ENCODE measurements at places on chromosomes 4 and X. TPM values are rescaled to one million over a fixed set of nuclear protein-coding genes. Genes with fewer than 3 reads are reported as not detected.

The C4orf50 gene
- total RNA-seq, result not detected

The CACNA1F gene
- not detected for total RNA-seq

The GLRB gene
- 13.3 TPM for total RNA-seq

The GAGE12J gene
- not detected for total RNA-seq

The PGAM4 gene
- total RNA-seq, result not detected

The MAGEA2B gene
- not detected for total RNA-seq

The CPE gene
- 15.2 TPM for total RNA-seq

The MAGEA12 gene
- not detected for total RNA-seq

The GASK1B gene
- total RNA-seq, result 1.3 TPM

The VEGFD gene
- total RNA-seq, result not detected

DNA sequence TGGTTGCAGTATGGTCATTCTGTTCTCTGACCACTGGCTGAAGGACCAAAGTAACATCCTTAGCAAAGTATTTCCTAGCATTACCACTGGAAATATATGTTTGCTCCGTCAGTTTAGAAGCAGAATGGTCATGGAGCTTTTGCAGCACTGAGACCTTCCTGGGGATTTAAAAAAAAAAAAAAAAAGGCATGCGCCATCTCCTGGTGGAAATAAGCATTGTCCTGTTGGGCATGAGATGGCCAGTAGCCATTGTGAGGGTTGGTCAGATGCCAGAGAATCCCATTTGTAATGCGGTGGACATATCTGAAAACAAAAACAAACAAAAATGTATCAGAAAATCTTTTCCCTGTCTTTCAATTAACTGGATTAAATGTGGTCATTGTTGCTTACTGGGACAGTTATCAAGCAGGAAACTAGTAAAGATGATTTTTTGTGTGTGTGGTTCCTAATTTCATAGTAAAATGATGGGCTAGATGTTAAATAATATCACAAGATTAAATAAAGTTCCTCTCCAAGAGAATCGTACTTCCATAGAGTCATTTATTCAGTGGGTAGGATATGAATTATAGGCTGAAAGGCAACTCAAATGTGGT lies 139.6 kb downstream of the SOWAHB start:
- DNase-seq, result peak; percentile 76

DNA sequence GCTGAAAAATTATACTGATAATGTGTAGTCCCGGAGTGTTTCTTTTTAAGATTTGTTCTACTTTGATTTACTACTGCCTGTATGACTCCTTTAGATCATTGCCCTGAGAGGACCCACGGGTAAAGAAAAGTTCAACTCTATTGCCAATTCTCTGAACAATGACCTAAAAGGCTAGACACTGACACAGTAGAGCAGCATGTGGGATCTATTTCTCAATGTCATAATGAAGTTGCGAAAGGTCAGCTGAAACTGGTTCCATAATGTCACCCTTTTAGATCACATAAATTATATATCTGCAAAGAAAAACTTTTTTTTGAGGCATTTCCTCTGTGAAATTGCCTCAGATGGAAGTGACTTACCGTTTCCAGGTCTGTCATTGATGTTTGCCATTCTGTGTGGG lies 67.4 kb downstream of the GLRB start:
- DNase-seq, result no peak

DNA sequence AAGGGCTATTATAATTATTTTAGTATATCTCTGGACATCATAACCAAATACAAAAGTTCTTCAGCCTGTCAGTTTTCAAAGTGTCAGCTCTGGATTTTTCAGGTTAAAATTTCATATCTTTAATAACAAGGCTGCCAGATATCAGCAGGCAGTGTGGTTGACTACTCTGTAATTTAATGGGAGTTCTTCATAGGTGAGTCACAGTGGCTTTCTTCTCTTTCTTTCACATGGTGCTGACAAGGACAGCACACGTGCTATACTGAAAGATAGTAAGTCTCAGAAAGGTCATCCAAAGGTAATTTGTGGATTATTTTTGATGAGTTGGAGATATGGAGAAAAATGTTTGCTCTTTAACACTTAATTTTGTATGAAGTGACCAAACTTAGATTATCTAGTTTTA lies 43.2 kb downstream of the GALNT7 start:
- DNase-seq, result no peak

DNA sequence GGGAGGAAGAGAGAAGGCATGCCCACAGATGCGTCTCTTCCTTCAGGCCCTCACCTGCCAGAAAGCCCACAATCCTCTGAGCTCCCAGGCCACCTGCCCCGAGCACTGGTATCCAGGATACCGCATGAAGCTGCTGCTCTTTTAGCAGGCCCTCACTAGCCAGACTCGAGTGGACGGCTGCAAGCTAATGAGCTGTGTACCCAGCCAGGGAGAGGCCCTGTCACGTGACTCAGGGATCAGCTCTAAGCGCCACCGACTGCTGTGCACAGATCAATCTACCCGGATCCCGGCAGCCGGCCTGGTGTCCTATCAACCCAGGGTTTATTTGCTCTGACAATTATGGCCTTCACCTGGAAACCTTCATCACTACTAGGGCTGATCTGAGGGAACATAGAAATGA lies 39.0 kb downstream of the BCOR start:
- DNase-seq, result no peak

GRCh38 chrX:110407910-110408545 lies 49.4 kb downstream of the RTL9 start:
- DNase-seq, result peak; percentile 28

DNA sequence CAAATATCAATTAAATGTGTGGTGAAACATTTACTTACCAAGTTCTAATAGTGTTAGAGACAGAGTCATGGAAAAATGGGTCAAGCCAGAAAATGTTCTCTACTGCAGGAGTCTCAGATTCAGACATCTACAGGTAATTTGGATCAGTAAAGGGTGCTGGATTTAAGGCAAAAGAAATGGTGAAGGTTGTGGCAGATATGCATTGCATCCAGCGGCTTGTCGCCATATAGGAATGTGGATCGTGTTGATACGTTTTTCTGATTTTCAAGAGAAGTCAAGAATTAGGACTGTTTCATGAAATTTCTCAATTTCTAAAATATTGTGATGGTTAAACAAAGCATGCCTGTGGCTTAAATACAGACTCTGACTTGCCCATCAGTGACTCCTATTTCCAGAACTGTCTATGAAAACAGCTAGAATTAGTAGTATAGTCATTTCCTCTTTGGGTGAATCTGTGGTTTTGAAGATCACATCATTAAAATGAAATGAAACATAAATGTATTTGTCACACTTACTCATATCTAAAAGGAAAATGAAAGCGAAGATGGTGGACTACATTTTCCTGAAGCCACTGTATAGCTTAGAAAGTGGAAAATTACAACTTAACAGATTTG lies 110.1 kb upstream of the VEGFC start:
- no peak for DNase-seq

DNA sequence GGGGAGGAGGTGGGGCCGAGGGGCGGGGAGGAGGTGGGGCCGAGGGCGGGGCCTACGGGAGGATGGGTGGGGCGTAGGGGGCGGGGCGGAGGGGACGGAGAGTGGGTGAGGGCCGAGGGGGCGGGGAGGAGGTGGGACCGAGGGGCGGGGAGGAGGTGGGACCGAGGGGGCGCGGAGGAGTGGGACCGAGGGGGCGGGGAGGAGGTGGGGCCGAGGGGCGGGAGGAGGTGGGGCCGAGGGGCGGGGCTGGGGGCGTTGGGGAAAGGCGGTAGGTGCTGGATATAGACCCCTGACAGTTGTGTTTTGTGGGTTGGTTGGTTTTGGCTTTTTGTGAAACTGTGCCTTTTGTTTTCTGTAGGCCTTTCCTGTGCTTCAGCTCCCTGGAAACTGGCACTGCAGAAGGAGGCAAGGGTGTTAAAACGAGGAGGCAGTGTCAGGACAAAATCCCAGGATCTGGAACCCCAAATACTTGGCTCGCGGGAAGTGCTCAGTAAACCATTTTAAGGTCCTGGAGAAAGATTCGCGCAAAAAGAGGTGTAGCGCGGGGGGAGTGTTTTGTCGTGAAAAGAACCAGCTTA lies 580 bp upstream of the MMGT1 start:
- DNase-seq, result peak; percentile 67

- no peak for DNase-seq
Observed at GRCh38 chr4:15738877-15739276, 36.0 kb downstream of the BST1 start.

DNA sequence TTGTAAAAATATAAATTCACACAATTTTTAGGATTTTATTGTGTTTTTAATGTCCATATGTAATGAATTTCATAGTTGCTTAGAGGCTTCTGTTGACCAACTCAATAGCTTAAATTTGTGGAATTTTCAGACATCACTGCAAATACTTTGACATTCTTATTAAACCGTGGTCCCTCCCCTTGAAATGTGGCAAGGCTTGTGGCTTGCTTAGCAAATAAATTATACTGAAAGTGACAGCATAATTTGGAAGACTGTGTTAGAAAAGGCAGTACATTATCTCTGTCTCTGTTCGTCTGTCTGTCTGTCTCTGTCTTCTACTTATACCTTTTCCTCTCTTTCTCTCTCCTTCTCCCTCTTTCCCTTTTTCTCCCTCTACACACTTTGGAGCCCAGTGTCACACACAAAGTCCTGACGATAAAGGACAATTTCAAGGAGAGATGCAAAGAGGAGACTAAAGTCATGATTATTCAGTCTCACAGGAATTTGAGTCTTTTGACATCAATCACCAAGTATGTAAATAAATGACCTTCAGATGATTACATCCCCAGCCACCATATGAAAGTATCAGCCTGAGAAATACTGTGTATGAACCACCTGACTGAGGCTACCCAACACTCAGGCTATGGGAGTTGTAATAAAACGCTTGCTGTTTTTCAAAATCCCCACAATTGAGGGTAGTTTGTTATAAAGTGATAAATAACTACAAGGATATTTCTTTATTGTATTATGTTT lies 21.0 kb upstream of the UGT2B7 start:
- DNase-seq, result peak; percentile 55

DNA sequence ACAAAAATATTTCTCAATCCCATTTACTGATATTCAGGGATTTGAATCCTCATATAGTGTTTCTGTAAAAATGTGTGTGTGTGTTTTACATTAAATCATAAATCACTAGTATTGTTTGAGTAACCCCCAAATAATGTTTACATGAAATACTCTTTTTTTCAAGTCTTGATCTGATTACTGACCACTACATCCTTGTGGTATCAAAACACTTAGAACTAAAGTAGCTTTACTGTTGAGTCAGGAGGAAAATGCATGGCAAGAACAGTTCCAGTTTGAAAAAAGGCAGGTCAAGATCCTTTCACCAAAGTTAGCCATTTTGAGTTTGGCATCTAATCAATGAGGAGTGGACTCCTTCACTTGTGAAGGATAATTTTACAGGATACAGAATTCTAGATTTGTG lies 3.6 kb upstream of the WDR19 start:
- DNase-seq, result no peak

- DNase-seq, result no peak
Observed at GRCh38 chrX:101677028-101677427, 17.4 kb upstream of the ARMCX2 start.

- DNase-seq, result no peak
Observed at GRCh38 chr4:104272966-104273365, 221.7 kb downstream of the CXXC4 start.

All from SJSA1 (cell line).